ENCODE measurements at places on chromosomes 3 and 15.

DNA sequence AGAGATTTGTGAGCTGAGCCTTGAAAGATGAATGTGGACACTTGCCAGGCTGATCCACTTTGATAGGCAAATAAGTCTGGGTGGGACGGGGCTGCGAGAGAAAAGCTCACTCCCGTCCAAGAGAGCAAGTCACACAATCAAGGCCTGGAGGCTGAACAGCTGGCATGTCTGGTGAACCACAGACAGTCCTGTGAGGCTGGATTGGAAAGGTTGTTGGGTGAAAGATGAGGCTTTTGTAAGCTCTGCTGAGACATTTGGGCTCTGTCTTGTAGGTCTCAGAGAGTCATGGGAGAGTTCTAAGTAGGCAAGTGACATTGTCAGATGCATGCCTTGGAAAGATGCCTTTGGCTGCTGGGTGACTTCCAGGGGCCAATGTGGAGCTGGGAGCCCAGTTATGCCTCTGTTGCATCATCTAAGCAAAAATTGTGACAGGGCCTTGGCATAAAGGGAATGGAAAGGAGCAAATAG is 38.5 kb downstream of the RPLP1 start:
- no peak for DNase-seq

DNA sequence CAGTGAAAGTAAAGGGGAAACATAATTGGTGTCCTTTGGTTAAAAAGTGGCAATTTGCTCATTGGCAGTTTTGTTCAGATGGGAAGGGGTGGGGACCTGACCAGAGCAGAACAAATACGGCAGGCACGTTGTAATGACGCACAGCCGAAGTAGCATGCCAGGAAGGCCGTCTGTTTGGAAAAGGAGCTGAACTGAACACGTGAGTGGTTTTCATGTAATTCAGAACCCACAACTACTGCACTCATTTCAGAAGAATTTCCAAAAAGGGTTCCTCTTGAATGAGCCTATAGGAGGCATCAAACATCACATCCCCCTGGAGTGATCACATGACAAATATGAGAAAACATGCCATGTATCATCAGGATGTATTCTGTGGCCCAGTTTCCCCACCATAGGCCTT is 42.9 kb upstream of the LMCD1 start:
- DNase-seq, result no peak

GRCh38 chr3:100063929-100064461 is 50.3 kb downstream of the FILIP1L start:
- no peak for DNase-seq

DNA sequence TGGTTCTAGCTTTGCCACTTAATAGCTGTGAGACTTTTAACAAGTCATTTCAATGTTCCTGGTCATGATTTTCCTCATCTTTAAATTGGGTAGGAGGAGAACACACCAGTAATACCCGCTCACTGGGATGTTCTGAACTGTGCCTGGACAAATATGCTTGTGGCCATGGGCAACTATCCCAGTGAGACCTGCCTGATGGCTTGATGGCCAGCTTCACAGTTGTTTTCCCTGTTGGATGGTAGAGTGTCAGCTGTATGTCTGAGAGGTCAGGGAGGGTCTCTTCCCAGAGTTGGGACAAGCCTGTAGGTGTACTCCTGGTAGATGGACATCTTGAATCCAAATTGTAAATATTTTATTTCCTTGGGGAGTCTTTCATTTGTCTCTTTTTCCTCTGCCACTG is 92.5 kb upstream of the PFN2 start:
- DNase-seq, result no peak

DNA sequence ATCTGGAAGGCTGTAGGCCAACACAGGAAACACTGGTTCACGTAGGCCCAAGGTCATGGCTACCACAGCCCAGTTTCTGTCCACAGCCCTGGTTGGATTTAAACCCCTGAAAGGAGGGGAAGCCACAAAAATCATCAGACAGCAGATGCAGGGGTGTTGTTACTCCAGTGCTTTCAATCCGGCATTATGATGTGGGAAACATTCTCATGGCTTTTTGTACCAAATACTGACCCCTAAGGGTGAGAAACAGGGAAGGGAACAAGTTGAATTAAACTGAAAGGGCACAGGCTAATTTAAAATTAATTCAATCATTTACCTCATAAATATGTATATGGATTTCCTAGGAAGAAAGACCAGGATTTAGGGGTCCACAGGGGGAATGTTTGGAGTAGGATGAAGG is 375.6 kb downstream of the CTNNB1 start:
- DNase-seq, result no peak

GRCh38 chr3:181253796-181254195 is 264.3 kb upstream of the DNAJC19 start:
- no peak for DNase-seq

GRCh38 chr3:73474619-73475018 is 150.1 kb downstream of the PDZRN3 start:
- DNase-seq, result no peak

GRCh38 chr3:17227472-17227871 is 342.7 kb downstream of the PLCL2 start:
- no peak for DNase-seq

DNA sequence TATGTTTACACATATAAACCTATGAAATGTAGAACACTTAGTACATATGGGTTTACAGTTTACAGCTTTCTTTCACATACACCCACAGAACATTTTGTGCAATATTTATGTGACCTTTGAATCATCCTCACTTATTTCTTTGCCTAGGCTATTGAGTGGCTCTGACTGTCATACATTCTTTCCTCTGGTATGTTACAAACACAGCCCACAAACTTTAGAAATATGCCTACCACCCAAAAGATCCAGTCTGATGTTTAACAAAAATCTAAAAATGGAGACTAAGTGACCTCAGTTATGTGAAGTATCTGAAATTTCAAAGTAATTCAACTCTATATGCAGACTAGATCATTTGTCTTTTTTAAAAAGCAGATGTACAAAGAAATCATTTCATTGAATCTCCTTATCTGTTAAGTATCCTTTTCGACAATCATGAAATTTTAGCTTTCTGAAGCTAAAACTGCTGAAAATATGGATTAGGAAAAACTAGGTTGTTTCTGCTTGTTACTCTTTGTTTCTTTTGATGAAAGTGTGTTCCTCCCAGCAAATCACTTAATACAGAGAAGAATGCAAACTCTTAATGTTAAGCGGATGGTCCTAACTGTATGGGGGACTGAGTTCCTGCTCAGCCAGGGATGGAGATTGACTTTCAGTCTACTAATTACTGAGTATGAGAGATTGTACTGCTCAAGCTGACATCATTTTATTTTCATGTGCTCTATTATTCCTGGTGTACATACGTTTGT is 27.7 kb downstream of the CCDC54 start:
- no peak for DNase-seq

DNA sequence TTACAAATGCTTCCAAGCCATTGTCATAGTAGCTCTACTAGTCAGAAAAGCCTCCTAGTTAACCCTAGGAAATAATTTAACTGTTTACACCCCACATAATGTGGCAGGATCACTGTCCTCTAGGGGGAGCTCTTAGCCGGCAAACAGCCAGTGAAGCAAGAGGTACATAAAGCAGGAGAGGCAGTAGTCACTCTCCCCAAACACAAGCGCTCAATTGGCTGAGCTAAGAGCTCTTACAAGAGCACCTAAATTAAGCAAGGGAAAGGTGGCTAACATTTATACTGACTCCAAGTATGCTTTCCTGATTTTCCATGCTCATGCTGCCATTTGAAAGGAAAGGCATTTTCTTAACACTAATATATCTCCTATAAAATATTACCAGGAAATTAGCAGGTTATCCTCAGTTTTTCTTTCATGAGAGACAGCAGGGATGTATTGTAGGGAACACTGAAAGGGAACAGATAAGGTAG is 37.6 kb downstream of the NCEH1 start:
- DNase-seq, result no peak

- no peak for DNase-seq
Observed at GRCh38 chr3:98733812-98734281, 29.3 kb upstream of the ST3GAL6 start.

GRCh38 chr3:138469874-138470273 is 35.5 kb downstream of the ESYT3 start:
- DNase-seq, result no peak

DNA sequence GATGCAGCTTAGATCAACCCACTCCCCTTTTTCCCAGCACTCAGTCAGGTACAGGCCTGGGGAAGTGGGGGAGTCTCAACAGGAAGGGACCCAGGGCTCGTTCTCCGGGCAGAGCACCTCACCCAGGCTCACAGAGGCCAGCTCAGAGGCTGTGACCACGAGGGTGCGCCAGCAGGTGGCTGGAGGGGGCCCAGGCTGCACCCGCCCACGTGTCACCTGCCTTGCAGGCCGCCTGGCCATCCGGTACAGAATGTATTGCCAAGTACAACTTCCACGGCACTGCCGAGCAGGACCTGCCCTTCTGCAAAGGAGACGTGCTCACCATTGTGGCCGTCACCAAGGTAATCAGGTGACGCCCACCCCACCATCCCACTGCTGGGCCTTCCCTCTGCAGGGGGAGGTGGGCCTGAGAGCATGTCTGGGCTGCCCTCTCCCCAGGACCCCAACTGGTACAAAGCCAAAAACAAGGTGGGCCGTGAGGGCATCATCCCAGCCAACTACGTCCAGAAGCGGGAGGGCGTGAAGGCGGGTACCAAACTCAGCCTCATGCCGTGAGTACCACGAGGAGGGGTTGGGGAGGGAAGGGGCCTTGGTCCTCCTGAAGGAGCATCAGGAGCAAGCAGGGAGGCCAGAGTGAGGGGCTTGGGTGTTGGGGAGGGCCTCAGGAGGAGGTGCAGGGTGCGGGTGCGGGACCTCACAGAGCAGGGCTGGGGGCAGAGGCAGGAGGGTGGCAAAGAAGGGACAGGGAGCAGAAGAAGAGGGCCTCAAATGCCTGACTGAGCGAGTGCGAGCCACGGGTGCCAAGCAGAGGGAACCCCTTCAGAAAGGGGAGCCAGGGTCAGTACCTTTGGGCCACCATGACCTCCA is 14.0 kb upstream of the LMAN1L start:
- no peak for DNase-seq

DNA sequence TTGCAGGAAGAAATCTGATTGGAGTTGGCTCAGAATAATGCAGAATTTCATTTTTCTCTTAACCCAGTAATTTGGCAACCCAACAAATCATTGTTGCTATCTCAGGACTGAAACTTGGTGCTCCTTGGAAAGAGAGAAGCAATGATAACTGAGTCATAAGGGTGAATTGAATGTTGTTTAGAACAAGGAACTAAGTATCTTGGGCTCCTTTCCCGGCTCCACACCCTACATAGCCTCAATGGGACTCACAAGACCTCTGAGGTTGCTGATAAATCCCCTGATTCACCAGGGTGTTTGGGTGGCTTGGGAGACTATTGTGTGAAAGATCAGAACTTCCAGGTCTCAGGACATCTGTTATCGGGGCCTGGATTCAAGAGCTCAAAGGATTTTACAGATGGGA is 7.8 kb upstream of the RAB8B start:
- no peak for DNase-seq

GRCh38 chr15:96959501-96959900 is 629.0 kb downstream of the NR2F2 start:
- no peak for DNase-seq

DNA sequence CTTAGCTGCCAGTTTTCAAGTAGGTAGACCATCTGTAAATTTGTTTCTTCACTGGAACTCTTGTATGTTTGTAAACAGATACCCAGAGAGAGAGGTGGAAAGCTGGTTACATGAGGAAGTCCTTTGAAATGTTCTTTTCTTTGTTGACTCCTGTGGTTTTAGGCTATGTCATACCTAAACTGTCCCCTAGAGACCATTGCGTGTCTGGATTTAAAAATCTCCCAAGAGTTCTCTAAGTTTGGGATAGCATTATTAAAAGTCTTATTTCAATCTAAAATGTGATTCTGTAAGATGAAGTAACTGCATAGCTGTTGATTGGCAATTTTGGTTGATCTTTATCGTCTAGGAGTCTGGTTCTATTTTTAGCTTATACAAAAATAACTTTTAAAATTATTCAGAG is 127.2 kb downstream of the GHSR start:
- no peak for DNase-seq

DNA sequence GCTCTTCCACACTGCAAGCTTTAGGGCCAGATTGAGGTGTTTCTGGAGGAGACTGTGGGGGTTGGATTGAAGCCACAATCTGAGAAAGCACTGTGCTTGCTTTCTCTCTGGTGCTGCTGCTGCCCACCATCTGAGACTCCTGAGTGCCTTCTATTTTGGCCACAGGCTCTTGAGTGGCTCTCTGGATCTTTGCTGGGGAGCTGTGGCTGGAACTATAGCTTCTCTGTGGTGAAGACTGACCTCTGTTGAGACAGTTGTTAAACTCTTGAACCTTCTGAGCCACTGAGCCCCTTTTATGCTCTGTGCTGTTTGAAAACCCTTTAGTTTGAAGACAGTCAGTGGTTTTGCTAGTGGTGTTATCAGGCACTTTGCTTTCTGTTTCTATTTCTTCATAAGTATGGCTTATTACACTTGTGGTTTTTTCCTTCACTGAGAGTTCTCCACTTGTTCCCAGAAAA is 108.7 kb upstream of the TSPAN3 start:
- no peak for DNase-seq

DNA sequence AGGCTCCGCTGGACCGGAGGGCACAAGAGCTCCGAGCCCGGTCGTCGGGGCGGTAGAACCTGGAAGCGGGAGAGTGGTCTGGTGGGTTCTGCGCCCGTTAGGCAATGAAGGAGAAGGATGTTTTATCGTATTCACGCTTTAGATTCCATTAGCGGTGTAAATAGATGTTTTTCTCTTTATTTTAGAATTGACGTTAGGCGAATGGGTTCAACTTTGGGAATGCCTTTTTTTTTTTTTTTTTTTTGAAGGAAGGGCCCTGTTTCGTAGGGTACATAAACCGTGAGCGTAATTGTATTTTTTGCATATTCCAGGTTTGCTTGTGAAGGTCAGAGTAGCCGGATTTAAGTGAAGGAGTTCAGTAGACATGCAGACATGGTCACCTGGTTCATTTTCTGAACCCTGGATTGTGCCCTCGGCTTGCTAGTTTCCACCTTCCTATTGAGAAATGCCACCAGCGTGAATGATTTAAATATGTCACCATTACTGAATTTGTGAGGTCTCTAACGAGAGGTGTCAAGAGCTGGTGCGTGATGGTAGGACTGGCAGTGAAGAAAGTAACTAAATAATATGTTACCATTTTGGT is 808 bp downstream of the RBM6 start:
- DNase-seq, result no peak

GRCh38 chr15:38190501-38190900 is 62.1 kb upstream of the SPRED1 start:
- no peak for DNase-seq

- DNase-seq, result no peak
Observed at GRCh38 chr3:64918989-64919388, 231.2 kb upstream of the ADAMTS9 start.

- no peak for DNase-seq
Observed at GRCh38 chr3:4935347-4935746, 43.9 kb upstream of the BHLHE40 start.

- DNase-seq, result no peak
Observed at GRCh38 chr15:74146277-74146800, 16.0 kb downstream of the ISLR2 start.

DNA sequence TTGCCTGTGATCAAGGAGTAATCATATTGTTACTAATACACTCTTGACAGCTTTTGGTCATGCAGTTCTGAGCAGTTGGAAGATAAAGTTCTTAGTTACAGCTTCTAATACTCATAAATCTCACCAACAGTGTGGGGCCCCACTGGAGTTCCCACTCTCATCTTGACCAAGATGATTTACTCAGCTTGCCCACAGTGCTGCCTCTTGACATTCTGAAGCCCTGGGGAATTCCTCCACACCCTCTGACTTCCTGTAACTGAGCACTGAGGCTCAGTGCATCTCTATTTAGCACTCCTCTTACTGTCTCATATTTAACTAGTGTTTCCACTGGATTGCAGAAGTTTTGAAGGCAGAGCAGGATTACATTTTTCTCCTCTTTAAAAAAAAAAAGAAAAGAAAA is 1.9 kb upstream of the ARL6IP5 start:
- DNase-seq, result no peak

- DNase-seq, result no peak
Observed at GRCh38 chr3:140015741-140016140, 80.8 kb downstream of the CLSTN2 start.
